ENCODE measurements at places on chromosomes 5 and 9. TPM values are rescaled to one million over a fixed set of nuclear protein-coding genes. Genes with fewer than 3 reads are reported as not detected.

Gene NRARP
- total RNA-seq, result 3.6 TPM

Gene FBN2
- 17.6 TPM for total RNA-seq

Gene FLT4
- 3.6 TPM for total RNA-seq

Gene ZNF354C
- 0.79 TPM for total RNA-seq

Gene C5orf46
- not detected for total RNA-seq

Gene PGGT1B
- total RNA-seq, result 20.2 TPM

Gene SCGB3A2
- total RNA-seq, result not detected

Gene IL33
- 0.61 TPM for total RNA-seq

Gene DNM1
- 78.9 TPM for total RNA-seq

Gene SHC3
- 0.40 TPM for total RNA-seq

Gene SLC25A2
- not detected for total RNA-seq

Gene AGXT2
- total RNA-seq, result not detected

Gene TPPP
- total RNA-seq, result 6.6 TPM

Gene RAB3C
- not detected for total RNA-seq

Gene SHISAL2B
- not detected for total RNA-seq

Gene LRRC19
- total RNA-seq, result not detected

Gene TLX3
- total RNA-seq, result not detected

Gene MEIKIN
- not detected for total RNA-seq

Gene KIF4B
- total RNA-seq, result 0.02 TPM

Gene DBH
- total RNA-seq, result not detected

Gene ZNF367
- 5.3 TPM for total RNA-seq

Gene ZNF883
- total RNA-seq, result 0.65 TPM

Gene FAM221B
- not detected for total RNA-seq

Gene C5orf63
- total RNA-seq, result 3.7 TPM

Gene PRSS3
- 8.7 TPM for total RNA-seq

Gene MZB1
- total RNA-seq, result not detected

Gene EMB
- 5.4 TPM for total RNA-seq

Gene SPINK13
- 0.38 TPM for total RNA-seq

Gene ADAM19
- 10.6 TPM for total RNA-seq

Gene GDNF
- total RNA-seq, result 0.05 TPM

Gene IGFBPL1
- total RNA-seq, result 2.1 TPM

Gene RASGEF1C
- total RNA-seq, result 0.10 TPM

Gene ORM2
- not detected for total RNA-seq

Gene SARDH
- 0.07 TPM for total RNA-seq

Gene GLRA1
- not detected for total RNA-seq

Gene EGFLAM
- total RNA-seq, result 0.39 TPM

Gene TUT7
- total RNA-seq, result 10.0 TPM

Gene SPAAR
- total RNA-seq, result 0.09 TPM

Gene P4HA2
- total RNA-seq, result 46.7 TPM

Gene LPAR1
- 22.1 TPM for total RNA-seq

Gene SOWAHA
- 0.10 TPM for total RNA-seq

Gene SAXO1
- total RNA-seq, result not detected

Gene TOMM5
- total RNA-seq, result 313 TPM

Gene NMUR2
- 0.08 TPM for total RNA-seq

Gene BAAT
- total RNA-seq, result 0.31 TPM

Gene CREBRF
- 2.2 TPM for total RNA-seq

Gene MVB12B
- 5.7 TPM for total RNA-seq

Data from A549 treated with AZD2906 at 1 μM for 4 hours (cell line).